CD4-positive, alpha-beta T cell treated with Interferon gamma for 1 hour (primary cell): ENCODE measurements at places on chromosomes 1 and 21.

DNA sequence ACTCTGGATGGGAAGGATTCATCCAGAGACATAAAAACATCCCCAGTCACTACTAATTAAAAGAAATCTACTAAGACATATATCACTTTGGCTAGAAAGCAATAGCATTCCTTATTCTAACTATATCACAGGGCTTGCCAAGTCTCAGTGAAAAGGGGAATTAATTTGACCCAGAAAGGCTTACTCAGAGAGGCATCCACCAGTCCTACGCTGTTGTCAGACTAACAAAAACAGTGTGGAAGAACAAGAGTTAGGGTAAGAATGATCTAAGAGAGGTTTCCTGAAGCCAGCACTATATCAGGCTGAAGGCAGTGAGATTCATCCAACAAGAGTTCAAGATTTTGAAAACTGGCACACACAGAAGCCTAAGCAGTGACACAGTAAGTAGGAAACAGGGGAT is 126.1 kb downstream of the GDAP2 start:
- no peak for DNase-seq

DNA sequence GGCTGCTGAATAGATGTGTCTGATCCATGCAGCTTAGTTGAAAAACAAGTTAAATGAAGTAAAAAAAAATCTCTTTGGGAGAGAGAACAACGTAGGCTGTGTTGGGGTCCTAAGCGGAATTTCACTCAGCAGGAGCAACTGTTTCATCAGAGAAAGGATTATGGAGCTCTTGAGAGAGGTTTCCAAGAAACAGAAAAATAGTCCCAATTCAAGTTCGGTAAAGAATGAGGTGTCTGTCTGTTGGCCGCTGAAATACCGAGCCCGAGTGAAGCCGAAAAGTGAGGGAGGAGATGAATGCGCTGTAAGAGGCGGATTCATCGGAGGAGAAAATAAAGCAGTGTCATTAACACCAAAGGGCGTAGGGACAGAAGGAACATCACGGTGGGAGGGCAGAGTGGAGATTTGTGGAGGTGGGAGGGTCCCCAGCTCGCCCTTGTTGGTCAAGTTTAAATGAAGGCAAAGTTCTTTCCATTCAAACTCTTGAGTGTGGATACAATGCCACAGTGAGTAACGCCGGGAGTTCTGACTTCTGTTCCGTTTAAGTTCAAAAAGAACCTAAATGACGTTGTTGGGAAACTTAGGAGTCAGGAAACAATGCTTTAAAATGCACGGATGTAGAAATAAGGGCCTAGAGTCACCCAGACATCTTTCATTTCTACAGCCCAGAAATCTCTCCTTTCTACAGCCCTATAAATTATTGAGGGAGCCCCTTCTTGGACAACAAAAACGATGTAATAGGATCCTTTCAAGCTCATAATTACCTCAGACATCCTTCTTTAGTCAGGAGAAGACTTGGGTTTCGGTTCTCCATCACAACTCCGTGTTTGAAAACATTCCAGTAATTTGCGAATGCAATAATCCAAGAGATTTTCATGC is 15.6 kb upstream of the SLC45A1 start:
- no peak for DNase-seq

DNA sequence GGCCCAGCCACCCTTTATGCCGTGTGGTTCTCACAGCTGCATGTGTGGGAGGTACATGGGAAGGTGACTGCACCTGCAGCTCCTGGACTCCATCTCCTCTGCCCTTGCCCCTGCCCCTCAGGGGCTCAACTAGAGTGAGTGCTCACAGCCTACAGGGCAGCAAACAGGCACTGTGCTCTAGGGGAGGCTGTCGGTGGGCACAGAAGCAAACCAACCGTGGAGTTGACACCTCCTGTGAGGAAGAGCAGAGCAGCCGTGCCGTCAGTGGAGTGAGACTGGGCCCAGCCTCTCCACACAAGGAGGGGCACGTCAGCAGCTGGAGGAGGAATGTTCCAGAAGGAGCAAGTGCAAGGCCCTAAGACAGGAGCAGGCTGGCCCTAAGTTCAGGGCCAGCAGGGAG is 32.7 kb downstream of the BMP8A start:
- no peak for DNase-seq

DNA sequence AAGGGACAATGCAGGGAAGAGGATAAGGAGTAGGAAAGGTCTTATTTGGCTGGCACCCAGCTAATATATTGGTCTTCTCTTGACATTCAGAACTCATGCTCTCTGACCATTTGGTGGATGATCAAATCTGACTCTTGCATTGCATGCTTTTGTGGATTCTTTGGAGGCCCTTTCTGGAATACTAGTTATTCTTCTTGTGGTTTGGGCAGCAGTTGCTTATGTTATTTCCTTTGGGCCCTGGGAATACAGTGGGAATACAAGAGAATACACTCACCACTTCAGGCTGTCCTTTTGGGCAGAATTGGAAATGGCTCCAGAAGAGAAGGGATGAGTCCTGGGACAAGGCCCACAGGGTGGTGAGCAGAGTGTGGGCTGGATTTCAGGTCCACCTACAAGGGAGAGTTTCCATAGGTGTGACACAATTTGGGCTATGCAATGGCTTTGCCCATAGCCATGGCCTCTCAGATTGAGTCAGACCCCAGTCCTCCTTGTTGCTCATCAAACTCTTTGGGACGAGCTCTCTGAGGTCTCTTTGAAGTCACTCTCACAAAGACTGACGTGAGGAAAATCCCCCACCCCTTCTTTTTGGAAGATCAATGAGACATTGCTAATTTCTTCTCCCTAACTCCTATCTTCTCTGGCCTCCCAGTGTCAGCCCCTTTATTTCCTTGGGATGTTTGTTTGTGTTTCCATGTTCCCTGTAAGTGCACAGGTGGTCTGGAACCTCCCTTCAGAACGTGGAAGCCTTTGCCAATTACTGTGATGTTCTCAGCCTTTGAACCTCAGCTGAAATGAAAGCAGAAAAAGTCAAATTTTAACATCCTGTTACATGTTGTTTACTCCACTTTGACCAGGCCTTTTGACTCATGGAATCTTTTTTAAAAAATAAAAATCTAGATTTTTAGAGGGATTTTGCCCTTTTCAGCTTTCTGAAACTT is 19.4 kb downstream of the HSD11B1 start:
- DNase-seq: no peak

GRCh38 chr1:197453376-197454058 is 185.5 kb downstream of the CRB1 start:
- DNase-seq: no peak

- no peak for DNase-seq
These were observed 117.6 kb downstream of the UBE2U start for GRCh38 chr1:64320922-64321614.

DNA sequence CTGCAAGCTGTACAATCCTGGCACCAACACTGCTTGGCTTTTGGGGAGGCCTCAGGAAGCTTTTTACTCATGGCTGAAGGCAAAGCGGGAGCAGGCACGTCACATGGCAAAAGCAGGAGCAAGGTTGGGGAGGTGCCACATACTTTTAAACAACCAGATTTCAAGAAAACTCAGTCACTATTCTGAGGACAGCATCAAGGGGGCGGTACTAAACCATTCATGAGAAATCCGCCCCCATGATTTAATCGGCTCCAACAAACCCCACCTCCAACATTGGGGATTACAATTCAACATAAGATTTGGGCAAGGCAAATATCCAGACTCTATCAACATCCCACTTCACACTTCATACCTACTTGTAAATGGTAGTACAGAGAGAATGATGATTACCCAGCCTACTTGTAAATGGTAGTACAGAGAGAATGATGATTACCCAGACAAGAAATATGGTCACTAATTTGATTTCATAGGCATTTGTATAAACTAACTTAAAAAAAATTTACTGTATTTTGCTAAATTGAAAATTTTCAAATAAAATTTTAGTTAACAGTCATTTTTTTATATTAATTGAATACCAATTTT is 24.9 kb downstream of the ATP5PF start:
- DNase-seq: no peak

DNA sequence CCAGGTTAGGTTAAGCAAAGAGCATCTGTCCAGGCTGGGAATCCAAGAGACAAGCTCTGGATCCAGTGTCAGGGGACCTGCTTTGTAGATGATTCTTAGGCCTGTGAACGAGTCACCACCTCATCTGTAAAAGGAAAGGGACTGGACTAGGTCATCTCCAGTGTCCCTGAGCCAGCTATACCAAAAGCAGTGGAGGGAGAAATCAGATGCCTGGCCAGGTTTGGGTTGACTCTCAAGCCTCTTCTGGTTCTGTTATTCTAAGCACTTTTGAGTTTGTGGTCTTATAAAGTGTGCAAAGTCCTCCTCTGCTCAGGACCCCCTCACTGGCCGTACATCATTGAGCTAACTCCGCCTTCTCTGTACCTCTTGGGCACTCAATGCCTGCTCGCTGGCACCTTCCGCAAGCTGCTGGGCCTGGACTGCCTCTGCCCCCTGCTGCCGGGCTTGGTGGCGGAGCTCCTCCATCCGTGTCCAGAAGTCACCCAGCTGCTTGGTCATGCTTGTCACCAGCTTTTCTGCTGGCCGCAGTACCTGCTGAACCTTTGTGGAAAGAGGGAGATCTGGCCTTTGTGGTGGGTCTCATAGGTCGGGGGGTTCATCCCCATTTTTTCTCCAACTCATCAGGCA is 33.6 kb downstream of the CAMK1G start:
- no peak for DNase-seq

DNA sequence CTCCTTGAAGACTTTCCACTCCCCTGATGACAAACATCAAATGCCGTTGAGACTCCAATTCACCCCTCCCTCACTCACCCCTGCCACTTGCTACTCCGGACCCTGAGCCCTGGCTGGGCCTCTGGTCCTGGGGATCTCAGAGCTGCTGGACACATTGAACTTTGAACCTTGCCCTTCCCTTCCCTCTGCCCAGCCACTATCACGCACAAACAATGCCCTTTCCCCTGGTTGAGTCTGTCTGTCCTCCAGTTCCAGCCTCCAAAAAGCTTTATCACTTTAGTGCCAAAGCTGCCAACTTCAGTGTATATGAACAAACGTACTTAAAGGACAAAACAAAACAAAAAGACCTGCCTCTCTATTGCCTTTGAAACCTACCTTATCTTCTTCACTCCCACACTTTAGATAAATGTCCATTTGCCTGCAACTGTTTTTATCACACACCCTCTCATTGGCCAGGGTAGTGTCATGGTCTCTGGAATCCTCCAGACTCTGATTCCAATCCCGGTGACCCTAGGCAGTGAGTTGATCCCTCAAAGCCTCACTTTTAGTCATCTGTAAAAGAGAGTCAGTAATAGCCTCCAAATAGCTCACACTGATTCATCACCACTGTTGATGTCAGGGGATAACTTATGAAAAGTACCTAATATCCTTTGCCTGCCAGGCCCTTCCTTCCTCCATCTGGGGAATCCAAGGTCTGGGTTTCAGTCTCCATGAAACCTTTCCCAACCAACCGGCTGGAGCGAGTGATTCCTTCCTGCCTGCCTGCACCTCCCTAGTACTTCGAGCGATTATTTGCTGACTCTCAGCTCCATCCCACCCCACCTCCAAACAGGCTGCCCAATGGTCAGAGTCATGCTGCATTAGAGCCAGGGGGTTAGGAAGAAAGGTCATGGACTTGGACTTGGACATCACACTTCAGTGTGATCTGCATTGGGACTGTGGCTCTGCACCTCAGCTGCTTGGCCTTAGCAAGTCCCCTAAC is 15.9 kb upstream of the SPOCD1 start:
- no peak for DNase-seq

GRCh38 chr1:238399558-238399957 is 508.8 kb upstream of the ZP4 start:
- no peak for DNase-seq

DNA sequence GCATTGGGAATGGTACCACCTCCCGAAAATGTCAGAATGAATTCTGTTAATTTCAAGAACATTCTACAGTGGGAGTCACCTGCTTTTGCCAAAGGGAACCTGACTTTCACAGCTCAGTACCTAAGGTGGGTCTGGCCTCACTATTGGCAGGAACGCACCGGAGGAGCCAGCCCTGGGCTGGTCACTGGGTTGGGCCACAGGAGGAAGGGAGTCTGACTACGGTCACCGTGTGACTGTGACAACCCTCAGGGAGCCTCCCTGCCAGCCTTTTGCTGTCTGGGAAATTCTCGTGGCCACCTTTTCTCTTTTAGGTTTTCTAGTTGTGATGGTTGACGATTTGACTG is 2.2 kb downstream of the IL10RB start:
- no peak for DNase-seq

GRCh38 chr1:148362626-148363438 is 120.3 kb downstream of the PPIAL4G start:
- no peak for DNase-seq

DNA sequence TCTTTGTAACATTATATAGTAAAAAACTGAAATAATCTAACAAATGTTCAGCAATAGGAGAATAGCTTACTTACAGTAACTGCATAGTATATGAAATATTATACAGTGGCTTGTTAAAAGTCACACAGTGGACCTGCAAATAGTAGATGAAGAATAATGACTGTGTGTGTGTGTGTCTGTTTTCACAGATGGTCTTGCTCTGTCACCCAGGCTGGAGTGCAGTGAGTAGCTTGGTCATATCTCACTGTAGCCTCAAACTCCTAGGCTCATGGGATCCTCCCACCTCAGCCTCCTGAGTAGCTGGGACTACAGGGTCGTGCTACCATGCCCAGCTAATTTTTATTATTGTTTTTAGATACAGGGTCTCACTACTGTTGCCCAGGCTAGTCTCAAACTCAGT is 67.3 kb upstream of the KIAA1614 start:
- DNase-seq: no peak

GRCh38 chr1:50667710-50668356 is 244.6 kb upstream of the DMRTA2 start:
- DNase-seq: no peak

DNA sequence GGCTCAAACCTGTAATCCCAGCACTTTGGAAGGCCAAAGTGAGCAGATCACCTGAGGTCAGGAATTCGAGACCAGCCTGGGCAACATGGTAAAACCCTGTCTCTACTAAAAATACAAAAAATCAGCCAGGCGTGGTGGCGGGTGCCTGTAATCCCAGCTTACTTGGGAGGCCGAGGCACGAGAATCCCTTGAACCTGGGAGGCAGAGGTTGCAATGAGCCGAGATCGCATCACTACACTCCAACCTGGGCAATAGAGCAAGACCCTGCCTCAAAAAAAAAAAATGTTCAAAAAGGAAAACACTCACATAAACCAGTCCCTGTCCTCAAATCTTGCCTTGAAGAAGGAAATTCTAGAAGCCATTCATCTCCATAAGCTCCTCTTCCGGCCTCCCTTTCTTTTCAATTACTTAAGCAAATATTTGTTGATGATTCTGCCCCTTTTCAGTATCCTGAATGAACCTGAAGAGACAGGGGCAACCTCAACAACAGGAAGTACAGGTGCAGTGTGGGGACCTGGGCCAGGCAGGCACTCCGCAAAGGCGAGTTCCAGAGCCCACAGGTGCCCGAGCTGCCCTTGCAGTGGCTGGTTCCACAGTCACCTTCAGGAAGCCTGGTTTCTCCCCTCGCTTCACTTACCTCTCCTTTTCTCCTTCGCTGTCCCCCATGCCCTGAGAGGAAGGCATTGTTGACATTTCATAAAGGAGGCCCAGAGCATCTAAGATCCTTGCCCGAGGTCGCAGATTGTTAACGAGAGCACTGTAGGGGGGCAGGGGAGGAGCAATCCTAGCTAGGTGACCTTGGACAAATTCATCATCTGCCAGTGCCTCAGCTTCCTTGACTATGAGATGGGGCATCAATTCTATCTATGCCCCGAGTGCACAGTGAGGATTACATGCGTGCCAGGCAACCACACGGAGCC is 8.9 kb upstream of the LEFTY1 start:
- peak; percentile 55 for DNase-seq

GRCh38 chr1:236167154-236167553 is 24.8 kb downstream of the GPR137B start:
- no peak for DNase-seq
